ENCODE measurements at places on chromosomes 6 and 20. TPM values are rescaled to one million over a fixed set of nuclear protein-coding genes. Genes with fewer than 3 reads are reported as not detected.

The ECT2L gene
- 0.45 TPM for total RNA-seq

The SIGLEC1 gene
- total RNA-seq: 0.82 TPM

The DNAH8 gene
- 0.09 TPM for total RNA-seq

The WTAP gene
- 109 TPM for total RNA-seq

The BPIFB1 gene
- total RNA-seq: 0.45 TPM

The SLC2A4RG gene
- 6.6 TPM for total RNA-seq

The FHL5 gene
- 6.4 TPM for total RNA-seq

The CPXM1 gene
- total RNA-seq: 19.9 TPM

The ZDHHC14 gene
- total RNA-seq: 14.2 TPM

- no peak for DNase-seq
Observed at GRCh38 chr6:48928937-48929336, 534.1 kb downstream of the MMUT start.

DNA sequence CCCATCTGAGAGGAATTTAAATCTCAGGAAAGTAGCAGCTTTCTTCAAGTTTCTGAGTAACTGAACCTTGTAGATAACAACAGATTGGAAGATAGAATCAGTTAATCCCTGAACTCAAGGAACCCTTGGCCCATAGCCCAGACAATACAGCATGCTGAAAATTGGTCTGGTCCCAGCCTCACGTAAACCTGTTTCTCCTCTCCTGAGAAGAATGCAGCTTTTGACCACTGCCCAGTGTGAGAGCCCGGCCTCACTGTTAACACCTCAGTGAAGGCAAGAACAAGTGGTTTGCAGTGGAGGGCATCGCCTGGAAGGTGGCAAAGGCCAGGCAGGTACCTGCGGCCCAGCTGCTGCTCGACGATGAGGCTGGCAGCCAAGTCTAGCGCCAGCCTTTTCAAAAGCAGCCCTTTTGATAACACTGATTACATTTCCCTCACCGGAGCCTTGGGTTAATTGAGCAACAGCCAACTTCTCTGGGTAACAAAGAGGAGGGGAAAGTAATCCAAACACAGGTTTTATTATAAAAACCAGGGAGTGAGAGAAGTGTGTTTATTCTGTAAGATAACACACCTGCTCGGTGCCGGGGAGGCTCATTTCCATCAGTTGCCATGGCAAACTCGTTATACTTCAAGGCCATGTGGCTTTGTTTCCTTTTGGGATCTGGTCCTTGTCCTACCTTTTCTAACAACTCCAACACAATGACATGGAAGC, 54.0 kb downstream of the TRAF3IP2 start:
- peak; percentile 63 for DNase-seq

DNA sequence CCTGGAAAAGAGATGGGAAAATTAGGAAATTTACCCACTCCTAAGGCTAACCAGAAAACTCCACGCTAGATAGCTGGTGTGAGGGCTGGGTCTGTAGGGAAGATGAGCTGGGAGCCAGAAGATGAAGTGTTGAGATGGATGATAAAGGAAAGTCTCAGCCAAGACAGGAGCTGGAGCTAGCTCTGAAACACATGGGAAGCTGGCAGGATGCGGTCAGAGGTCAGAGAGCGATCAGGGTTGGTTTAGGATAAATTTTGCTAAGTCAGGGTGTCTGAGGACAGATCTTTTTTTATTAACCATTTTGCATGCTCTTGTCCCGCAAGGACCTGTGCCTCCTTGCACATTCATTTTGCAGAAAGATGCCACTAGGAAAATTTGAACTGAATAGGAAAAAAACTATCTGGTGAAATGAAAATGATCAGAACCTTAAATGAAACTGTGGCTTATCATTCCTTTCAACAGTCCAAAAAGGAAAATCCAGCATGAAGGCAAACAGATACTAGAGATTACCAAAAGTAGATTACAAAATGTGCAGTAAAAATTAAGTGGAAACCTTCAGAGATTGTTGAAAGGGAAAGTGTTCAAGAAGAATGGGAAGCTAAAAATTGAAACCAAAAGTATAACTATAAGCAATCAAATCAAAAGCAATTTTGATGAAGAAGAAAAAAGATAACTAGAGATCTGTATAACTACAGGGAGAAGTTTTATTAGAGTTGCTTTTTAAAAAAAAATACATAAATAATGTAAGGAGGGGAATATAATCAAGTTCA, 10.7 kb upstream of the EDN1 start:
- no peak for DNase-seq

GRCh38 chr6:28474441-28475219, 31.3 kb upstream of the ZSCAN23 start:
- no peak for DNase-seq

DNA sequence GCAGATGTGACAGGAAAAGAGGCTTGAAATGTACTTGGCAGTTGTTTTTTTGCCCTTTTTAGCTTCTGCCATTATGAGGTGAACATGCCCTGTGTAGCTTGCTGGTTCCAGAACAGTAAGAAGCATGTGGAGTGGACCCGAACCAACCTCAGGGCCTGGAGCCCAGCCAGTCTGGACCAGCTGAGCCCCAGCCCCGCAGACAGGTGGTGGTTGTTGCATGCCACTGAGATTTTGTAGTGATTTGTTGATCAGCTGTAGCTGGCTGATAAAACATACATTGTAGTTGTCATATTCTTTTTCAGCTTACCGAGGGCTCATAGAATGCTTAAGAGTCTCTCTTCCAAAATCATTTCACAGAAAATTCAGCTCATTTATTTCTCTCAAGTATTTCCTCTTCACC, 182.2 kb downstream of the FARS2 start:
- DNase-seq: no peak

DNA sequence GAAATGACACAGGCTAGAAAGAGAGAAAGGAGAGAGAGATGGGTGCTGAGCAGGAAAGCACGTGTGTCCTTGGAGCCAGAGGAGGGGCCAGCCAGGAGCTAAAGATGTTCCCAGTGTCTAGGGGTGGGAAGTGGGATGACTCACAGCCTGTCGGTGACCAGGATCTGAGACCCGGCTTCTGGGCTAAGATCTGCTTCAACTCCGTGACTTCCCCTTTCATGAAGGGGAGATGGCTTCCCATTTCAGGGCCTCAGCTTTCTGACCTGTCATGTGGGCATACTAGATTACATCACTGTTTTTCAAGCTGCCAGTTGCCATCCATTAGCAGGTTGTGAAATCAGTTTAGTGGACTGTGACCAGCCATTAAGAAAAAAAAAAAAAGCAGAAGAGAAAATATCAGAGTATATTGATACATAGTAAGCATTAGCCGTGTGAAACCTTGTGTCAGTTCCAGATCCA, 5.4 kb downstream of the TGM3 start:
- no peak for DNase-seq

GRCh38 chr6:35090734-35091133, 50.4 kb downstream of the TCP11 start:
- DNase-seq: no peak

- DNase-seq: no peak
Observed at GRCh38 chr20:43988451-43988850, 73.8 kb downstream of the TOX2 start.

- DNase-seq: no peak
Observed at GRCh38 chr6:161068321-161068741, 76.8 kb downstream of the MAP3K4 start.

- peak; percentile 5 for DNase-seq
Observed at GRCh38 chr20:37729452-37729851, 35.6 kb downstream of the CTNNBL1 start.

GRCh38 chr6:136788069-136788902, 4.0 kb downstream of the MAP3K5 start:
- no peak for DNase-seq

DNA sequence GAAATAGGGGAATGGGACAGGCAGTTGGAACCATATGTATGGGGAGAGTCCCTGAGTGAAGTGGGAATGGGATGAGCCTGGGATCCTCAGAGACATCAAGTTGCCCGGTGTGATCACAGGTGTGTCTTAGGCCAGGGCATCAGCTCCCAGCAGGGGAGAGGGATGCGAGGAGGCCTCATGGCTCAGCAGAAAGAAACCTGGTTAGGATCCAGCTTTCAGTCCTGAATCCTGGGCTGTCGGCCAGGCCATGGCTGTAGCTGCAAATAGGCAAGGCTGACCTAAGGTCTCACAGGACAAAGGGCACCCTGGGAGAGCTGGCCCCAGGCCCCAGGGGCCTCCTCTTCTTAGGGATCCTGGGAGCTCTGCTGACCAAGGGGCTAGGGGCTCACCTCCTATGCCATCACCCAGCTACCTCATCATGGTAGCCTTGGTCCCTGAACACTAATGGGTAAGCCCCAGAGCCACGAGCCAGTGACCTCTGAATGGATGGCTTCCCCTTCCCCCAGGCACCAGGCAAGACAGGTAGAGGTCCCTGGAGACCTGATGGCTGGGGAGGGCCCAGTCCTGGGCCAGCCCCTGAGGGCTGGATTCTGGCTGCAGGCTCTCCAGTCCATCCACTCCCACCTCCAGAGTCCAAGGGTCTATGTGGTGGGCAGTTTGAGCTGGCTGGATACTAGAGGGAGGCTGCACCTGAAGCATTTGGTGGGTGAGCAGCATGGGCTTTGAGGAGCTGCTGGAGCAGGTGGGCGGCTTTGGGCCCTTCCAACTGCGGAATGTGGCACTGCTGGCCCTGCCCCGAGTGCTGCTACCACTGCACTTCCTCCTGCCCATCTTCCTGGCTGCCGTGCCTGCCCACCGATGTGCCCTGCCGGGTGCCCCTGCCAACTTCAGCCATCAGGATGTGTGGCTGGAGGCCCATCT, at the start of gene SLC22A7:
Gene SLC22A7, plus strand, starts transcription at position 617 of the 921 bp plus-strand sequence. Its CDS starts 99 bp downstream, at position 716.
- DNase-seq: peak; percentile 71

DNA sequence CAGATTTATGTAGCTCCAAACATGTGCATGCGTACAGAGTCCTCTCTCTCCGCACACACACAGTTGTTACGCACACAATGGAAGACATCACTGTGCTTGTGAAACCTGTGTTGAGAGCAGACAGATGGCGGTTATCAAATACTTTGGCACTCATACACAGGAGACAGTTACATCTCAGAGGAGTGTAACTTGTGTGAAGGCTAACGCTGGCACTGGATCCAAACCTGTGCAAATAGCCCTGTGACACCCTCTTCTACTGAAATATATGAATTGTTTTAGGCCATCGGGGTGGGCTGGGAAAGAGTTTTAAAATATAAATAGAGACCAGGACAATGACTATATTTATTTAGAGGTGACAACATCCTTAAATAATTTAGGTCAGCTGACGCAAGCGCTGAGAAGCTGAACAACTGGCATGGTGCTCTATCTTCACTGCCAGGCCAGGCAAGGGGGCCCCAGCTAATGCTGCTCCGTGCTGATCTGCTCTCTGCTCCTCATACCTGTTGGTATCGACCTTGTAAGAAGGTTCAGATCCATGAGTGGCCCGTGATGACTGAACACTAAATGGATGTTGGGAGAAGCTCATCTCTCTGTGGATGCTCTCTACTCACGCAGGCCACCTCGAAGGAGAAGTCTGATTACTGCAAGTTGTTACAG, 69.4 kb downstream of the FOXC1 start:
- DNase-seq: peak; percentile 40

GRCh38 chr6:15365273-15365687, 119.4 kb downstream of the JARID2 start:
- DNase-seq: peak; percentile 73

DNA sequence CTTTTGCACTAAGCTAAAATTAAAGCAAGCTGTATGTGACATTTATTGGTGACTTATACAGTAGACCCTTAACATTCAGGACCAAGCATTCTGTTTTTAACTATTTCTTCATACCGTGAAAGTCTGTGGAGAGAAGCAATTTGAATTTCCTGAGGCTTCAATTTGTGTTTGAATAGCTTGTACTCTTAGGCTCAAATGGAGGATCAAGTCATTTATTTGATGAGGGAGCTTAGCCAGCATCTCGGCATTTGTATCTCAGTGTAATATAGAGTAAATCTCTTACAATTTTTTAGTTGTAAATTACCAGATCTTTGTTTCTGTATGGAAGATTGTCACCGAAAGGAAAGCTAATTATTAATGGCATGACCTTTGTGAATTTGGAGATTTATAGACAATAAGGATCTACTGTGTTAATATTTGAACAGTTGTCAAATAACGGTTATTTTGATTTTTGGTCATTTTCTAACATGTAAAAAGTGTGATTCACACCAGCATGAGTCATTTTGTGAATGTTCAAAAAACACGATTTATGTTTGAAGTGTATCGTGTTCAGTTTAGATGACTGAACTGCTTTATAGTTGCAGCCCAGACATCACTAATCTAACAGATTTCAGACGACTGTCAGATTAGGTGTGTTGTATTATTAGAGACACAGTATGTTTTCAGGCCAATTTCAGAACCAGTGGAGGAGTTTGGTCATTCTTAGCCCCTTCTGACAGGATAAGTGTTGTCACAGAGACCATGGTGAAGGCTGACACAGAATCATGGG, 332.9 kb downstream of the CDKAL1 start:
- no peak for DNase-seq

GRCh38 chr6:165060720-165061119, 248.7 kb downstream of the C6orf118 start:
- no peak for DNase-seq

- no peak for DNase-seq
Observed at GRCh38 chr6:28425944-28426541, 17.2 kb downstream of the ZSCAN23 start.

DNA sequence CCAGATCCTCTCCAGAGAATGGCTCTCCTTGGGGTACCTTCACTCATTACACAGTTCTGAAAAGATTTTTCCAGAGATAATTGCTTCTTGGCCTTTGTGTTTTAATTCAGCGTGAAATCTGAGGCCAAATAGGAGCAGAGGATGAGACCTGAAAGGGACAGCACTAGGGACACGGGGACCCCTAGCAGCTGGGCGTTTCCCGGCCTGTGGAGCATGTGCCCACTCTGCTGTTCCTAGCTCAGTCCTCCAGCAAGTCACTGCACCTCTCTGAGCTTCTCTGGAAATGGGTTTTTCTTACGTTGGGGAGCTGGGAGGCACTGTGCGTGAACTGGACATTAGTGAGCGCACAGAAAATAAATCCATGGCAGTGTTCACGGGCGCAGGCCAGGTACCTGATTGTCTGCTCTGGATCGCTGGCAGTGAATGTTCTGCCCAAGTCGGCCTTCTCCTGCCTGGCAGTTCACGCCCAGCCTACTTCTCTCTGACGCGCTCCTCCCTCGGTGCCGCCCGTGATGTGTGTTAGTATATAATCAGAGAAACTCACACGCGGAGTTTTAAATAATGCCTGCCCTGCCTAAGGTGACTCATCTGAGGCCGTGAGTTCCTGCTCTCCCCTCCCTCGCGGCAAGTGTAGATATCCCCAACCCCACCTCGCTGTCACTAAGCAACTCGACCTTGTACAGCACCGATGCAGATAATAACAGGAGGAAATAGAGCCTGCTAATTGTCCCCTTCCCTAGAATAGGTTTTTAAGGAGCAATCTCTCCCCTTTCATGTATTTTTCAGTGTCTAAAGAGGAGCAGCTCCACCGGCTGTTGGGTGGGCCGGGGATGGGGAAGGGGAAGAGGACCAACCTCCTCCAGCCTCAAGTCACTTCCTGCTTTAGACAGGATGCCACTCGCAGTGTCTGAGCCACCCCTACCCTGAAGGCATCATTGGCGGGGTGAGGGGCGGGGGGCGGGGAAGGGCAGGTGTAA, 2.7 kb upstream of the TUBB2A start:
- no peak for DNase-seq

Measured in cerebellum (tissue), 4 donors.